ENCODE measurements at places on chromosomes 11 and 22.

DNA sequence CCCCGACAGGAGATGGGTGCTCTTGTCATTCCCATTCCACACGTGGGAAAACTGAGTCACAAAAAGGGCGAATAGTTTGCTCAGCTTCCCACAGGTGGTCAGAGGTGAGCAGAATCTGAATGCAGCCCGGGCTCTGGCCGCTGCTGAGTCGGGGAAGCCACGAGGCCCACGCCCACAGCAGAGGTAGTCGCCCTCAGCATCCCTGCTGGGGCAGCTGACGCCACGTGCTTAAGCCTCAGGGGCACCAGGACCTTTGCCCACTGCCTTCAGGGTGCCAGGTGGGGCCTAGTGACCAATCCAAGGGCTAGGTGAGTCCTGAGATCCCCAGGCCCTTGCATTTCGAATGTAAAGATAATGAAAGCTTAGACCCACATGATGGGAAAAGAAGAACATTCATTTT, 24.2 kb upstream of the ARFGAP3 start:
- DNase-seq = no peak

GRCh38 chr11:84714316-84714780, 912.8 kb downstream of the DLG2 start:
- no peak for DNase-seq

DNA sequence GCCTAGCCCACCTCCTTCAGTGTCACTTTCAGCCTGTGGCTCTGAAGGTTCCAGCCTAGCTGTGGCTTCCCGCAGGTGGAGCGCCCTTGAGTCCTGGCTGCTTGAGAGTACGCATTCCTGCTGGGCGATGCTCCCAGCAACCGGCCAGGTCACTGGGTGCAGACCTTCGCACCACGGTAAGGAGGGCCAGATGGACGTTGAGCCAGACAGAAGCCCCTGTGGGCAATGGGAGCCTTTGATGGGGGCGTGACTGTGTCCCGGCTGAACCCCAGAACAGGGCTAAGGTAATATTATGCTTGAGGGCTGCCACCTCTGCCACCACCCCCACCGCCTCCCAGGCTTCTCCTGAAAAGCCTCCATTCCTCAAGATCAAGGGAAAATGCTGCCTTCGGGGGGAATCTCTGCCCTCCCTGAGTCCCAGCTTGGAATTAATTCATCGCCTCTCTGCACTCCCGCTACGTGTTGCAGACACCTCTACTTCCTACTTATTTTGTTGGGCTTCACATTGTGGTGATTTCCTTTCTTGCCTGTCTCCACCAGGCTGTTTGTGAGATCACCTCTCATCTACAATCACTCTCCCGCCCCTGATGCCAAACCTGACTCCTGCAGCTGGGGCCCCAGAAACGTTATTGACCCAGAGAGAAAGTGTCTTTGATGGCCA, 144.9 kb upstream of the NECTIN1 start:
- DNase-seq = no peak

- no peak for DNase-seq
These were observed 128.5 kb downstream of the CD44 start for GRCh38 chr11:35267504-35267903.

DNA sequence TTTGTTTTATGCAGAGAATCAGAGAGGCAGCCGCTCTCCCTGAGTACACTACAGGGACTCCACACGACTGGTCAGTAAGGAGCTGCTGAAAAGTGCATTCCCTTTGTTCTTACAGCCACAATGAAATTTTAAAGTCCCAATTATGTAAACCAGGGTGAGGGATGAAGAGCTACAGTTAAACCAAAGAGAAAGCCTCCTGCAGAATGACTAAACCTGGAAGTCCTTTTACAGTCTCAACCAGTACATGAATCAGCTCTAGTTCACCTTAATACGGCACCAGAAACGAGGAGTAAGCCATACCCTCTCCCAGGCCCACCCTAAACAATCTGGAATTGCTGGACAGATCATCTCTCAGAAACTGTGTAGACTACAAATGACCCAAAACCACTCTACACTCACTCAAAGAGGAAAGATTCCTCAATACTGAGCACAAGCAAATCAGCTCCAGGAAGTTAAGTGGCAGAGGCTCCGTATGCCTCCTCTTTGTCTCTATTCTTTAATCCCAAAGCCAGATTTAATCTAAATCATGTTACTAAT, 113.1 kb downstream of the RBFOX2 start:
- no peak for DNase-seq

GRCh38 chr11:93468290-93468689, 74.9 kb downstream of the SMCO4 start:
- no peak for DNase-seq

- DNase-seq = no peak
These were observed 1.8 kb downstream of the IGF2 start for GRCh38 chr11:2137202-2138067.

DNA sequence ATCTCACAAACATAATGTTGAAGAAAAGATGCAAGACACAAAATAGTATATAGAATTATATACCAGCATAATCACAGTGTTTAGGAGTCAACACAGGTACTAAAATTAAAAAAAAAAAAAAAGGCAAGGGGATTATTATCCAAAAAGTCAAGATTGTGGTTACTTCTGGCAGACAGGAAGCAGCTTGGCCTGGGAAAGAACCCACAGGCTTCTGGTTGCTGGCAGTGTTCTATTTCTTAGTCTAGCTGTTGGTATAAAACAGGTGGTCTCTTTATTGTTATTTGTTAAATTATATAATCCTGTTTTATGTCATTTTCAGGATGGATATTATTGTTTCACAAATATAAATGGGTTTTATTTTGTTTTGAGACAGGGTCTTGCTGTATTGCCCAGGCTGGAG, 54.0 kb downstream of the C11orf58 start:
- DNase-seq = no peak

DNA sequence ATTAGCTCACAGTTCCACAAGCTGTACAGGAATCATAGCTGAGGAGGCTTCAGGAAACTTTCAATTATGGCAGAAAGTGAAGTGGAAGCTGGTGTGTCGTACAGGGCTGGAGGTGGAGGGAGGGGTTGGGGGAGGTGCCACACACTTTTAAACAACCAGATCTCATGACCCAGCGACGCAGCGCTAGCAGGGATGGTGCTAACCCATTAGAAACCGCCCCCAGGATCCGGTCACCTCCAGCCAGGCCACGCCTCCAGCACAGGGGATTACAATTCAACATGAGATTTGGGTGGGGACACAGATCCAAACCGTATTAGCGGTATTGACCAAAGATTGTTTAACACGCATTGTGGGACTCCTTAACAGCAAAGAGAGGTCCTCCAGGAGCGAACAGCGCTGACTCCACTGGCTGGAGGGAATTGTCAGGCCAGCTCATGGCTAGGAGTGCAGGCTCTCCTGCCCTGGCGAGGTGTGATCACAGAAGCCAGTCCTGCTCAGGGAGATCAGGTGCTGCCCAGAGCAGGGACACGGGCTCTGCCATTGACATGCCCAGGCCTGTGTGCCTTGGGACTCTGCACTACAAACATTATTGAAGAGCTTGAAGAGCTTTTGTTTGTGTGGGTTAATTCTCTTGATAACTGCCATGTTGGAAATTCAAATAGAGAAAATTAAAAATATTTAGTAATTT, 215.3 kb downstream of the TBC1D22A start:
- DNase-seq = no peak

- DNase-seq = no peak
These were observed 110.0 kb upstream of the GAL start for GRCh38 chr11:68574308-68574707.

- DNase-seq = no peak
These were observed 122.3 kb upstream of the SNX19 start for GRCh38 chr11:131038597-131038996.

DNA sequence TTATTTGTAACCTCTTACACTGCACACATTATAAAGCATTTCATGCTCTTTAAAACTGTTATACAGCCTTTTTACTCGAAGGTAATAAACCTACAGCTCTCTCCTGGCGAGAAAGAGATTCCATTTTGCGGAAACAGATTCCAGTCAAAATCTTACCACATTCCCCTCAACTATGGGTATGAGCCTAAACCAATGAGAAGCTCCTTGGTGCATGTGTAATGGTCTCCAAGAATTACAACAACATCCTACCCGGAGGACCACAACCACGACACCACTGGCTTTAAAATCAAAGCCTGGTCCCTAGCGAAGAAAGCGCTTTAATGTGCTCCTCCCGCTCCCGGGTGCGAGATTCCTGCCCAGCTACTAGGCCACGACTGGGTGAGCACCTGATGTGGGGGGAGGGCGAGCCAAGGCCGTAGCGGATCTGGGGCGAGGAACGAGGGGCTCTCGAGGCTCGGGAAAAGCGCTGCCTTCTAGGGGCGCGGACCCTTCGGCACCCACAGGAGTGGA, 821 bp downstream of the CELF1 start:
- DNase-seq = no peak

GRCh38 chr22:25848954-25849353, 107.0 kb downstream of the MYO18B start:
- DNase-seq = no peak

DNA sequence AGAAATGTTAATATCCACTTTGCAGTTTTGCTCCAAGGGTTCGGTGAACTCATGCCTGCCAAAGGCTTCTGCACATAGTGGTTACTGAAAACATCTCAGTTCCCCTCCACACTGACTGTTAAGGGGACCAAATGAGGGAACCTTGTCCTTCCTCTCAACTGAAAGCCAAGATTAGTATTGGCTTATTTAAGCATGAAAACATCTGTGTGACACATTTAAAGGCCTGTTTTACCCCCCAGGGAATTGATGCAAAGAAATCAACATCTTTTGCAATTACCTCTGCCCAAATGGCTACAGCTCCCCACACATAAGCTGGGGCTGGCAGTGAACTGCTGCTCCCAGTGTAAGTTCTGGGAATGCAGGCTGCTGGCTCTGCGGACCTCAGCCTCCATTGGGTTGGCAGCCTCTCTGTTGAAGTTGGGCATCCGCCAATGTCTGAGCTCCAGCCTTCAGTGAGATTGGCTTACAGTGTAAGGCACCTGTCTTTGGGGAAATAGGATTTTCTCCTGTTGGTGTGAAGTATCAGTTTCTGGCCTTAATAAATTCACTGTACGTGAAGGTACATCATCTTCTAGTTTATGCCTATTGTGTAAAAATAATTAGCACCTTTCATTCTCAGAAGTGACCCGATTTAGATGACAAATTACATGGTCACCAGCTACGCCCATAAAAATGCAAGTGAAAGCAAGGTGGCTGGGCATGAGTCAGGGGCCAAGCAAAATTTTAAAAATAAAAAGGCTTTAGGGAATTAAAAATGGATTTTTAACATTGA, 213.4 kb upstream of the SYN3 start:
- DNase-seq = no peak

- no peak for DNase-seq
These were observed 80.9 kb downstream of the PLEKHA7 start for GRCh38 chr11:16933291-16933690.

DNA sequence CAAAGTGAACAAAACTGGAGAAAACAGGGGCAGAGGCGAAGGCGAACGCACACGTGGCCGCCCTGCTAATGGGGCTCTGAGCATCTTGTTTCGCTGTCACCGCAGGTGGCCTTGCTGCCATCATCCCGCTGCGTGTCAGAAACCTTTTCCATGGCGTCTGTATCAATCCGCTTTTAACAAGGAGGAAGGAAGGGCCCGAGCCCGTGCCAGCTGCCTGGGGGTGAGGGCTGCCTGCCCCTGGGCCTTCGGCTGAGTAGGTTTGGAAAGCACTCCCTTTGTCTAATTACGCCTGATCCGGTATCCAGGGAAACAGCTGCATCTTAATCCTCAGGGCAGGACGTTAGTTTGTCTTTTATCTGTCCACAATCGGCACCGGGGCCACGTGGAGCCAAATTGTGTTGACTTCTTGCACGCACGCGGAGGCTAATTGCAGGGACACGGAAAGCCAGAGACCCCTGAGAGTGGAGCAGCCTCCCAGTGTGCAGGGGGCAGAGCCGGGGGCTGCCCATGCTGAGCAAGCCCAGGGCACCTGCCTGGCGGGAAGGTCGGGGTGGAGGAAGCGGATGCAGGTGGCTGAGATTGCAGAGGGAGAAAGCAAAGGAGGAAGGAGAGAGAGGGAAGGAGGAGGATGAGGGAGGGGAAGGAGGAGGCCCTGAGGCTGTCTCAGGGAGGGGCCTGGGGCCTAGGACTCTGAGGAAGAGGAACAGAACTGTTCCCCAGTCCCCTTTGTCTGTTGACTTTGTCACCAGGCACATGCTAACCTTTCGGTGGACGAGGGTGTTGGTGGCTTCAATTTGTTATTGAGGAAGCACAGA, 19.2 kb upstream of the TH start:
- no peak for DNase-seq

GRCh38 chr11:122007601-122008071, 108.4 kb downstream of the BLID start:
- DNase-seq = no peak

DNA sequence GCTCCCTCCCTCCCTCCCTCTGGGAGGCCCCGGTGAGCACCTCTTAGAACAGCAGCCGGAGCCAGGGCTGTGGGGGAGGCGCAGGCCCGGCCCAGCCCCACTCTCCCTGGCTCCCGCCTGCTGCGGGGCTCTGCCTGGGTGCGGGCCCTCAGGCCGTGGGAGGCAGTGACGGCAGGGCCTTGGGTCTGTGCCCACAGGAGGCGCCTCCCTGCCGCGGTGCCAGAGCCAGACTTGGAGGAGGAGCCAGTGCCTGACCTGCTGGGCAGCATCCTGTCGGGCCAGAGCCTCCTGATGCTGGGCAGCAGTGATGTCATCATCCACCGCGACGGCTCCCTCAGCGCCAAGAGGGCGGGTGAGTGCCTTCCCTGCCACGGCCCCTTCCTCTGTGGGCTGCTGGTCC, 9.5 kb downstream of the IRF7 start:
- DNase-seq = no peak

DNA sequence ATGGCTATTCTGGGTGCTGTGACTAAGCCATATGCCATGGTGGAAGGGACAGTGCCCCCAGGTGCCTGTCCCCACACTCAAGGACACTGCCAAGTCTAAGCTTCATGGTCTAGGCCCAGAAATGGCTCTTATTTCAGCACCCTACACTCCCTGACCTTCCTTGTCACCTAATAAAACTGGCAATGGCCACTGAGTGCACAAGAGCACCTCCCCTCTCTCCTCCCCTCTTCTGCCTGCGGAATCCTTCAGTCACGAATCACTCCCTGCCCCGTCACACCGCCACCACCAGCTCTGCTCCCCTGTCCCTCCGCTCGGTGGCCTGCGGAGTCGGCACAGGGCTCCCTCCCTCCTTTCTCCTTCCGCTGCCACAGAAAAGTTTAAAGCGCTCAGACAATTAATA, 19.0 kb upstream of the LMO1 start:
- DNase-seq = no peak

DNA sequence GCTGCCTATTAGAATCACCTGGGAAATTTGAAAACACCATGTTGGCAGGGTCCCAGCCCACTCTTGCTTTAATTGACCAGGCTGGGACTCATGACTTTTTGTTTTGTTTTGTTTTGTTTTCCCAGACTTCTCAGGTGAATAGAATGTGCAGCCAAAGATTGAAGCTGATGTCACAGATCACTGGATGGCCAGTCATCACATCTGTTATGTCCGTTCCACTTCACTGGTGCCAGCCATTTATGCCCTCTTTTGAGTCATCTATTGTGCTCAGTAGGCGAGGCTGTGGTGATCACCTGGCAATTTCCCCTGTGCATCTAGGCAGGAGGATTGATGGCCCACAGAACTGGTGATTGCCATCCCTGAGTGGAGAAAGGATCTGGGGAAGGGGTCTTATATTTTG, 297.3 kb downstream of the INSC start:
- DNase-seq = no peak

GRCh38 chr22:28792491-28793383, 7.6 kb downstream of the XBP1 start:
- DNase-seq = no peak

- no peak for DNase-seq
These were observed 51.5 kb upstream of the PHOX2A start for GRCh38 chr11:72295471-72295870.
